GM20000 (cell line): ENCODE measurements at places on chromosomes 11 and 22.

DNA sequence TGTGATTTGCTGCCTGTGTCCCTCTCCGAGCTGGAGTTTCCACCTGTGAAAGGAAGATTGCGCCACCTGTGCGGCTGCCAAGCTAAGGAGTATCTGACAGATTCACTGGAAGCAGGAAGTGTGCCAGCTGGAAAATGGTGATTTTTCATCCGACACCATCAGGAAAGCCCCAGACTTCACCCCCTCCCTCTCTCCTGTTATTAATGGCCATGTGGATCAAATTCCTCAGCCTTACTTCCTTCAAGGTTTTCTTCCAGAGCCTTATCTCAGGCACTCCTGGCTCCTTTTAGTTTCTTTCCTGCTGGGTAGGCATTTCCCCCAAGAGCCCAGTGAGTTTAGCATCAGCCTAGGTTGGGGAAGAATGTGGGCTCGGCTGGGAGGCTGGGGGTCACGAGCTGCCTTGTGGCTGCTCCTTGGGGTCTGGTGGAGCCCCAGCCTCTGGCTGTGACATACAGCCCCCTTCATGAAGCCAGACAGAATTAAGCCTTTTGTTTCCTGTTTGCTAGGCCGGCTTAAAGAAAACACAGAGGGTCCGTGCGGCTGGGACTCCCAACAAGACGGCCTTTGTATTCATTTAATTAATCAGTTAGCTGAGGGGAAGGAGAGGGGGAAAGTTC lies 37.1 kb downstream of the PKNOX2 start:
- DNase-seq: no peak

- DNase-seq: no peak
These were observed 44.2 kb upstream of the WEE1 start for GRCh38 chr11:9529334-9529650.

DNA sequence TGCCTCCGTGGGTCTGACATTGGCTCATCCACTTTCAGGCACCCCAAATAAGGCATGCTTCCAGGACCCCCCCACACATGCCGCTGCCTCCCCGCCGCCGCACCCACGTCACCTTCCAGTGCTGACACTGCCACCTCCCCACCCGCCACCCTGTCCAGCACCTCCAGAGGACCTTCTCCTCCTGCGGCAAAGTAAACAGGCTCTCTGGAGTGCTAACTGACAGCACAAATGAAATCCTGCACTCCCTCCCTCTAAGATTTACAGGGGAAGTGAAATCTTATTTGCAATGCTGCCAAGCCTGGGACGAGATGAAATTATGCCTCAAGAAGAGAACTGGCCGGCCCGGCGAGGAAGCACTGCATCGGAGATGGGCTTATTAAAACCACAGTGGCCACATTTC lies 35.3 kb downstream of the MACROD1 start:
- no peak for DNase-seq

DNA sequence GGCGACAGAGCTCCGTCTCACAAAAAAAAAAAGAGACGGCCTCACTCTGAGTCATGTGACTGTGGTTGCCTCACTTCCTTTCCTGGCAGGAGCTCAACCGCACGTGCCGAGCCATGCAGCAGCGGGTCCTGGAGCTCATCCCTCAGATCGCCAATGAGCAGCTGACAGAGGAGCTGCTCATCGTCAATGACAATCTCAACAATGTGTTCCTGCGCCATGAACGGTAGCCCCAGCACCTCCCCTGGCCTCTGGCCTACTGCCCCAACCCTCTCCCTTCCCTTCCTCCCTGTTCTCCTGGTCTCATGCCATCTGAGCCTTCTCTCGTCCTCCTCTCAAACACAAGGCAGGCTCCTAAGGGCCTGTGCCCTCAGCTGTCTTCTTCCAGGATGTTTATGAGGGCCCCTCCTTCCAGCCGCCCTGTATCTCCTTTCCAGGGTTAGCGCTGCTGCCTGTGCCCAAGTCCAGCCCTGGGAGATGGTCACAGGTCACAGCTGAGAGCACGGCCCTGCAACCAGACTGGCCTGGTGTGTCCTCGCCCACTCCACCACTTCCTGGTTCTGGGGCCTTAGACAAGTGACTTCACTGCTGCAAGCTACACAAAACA lies 30.7 kb downstream of the TOM1 start:
- no peak for DNase-seq

GRCh38 chr11:529728-530411 lies 5.5 kb downstream of the HRAS start:
- DNase-seq: no peak

DNA sequence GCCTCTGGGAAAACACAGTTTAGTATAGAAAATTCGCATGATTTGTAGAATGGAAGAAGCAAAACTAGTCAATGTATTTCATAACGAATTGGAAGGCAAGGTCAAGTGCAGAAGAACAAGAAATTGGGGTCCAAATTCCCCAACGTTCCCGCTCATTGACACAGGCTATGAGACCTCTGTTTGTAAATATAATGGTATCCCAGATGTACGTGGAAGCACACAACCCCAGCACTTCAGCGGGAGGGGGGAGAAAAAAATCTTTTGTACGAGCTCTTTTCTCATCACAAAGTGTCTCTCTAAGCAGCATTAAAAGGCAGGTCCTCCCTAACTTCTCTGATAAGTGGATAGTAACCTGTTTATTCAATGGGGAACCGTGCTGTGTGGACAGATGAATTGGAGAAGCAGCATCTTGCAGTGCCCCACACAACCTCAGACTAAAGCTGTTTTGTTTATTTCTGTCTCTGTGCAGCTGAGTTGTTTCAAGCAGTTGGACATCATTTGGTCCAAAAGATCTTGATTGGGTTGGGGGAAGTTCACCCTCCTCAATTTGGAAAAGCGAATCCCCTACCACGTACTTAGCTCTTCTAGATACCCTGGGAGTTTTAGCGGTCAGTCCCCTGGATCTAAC lies 1.1 kb upstream of the GAB2 start:
- no peak for DNase-seq

DNA sequence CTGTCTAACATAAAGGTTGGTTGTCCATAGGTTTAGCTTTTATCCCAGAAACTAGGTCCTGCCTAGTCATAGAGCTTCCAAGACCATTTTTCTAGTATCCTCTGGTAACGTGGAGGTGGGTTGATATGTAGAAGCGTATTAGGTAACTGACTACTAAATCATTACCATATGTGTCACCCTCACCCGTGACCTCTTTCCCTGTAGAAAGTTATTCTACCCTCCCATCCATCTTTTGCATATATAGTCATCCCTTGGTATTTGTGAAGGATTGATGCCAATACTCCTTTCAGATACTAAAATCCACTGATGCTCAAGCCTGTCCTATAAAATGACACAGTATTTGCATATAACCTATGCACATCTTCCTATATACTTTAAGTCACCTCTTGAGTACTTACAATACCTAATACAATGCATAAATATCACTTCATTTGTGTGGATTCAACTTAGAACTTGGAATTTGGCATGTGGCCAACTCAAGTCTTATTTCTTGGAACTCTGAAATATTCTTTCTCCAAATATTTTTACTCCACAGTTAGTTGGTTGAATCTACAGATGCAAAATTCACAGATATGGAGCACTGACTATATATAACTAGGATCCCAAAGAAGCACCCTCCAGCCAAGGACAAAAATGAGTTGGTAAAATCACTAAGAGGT lies 497.0 kb upstream of the TENM4 start:
- no peak for DNase-seq

- DNase-seq: no peak
These were observed 3.6 kb upstream of the CCDC81 start for GRCh38 chr11:86370922-86371594.

- no peak for DNase-seq
These were observed 81.3 kb downstream of the KIRREL3 start for GRCh38 chr11:126919147-126919823.

DNA sequence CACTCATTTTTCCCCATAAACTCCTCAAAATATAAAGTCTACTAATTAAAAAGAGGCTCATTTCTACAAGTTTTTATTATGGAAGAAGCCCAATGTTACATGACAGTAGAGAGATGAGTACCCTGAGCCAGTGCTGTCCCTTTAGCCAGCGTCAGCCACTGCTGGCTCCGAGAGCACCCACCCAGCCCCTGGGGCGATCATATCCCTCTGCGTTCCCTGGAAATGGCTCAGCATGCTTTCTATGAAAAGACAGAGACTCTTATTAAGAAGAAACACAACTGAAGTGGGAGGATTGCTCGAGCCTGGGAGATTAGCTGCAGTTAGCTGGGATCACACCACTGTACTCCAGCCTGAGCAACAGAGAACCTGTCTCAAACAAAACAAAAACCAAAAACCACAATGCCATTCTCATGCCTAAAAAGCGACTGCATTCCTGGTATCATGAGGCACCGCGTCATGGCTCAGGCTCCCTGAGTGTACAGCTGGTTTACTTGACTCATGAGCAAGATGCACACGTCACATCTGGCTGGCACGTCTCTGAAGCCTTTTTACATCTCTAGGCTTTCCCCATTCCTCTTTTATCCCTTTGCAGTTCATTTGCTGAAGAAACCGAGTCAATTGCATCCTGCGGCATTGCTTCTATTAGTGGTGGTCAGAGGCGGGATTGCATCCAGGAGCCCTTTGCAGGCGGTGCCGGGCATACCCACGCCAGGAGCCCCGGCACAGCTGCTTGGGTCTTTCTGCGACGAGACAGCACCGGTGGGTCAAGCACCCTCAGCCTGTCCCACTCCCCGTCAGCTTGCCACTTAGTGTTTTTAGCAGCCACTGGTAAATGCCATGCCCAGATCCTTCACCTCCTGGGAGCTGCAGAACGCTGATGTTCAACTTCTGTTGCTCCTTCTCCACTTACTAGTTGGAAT lies 119.9 kb downstream of the CTTN start:
- no peak for DNase-seq

GRCh38 chr22:37316875-37317371 lies 34.6 kb downstream of the CYTH4 start:
- DNase-seq: peak; percentile 91

GRCh38 chr11:102177974-102178631 lies 67.9 kb downstream of the YAP1 start:
- no peak for DNase-seq

DNA sequence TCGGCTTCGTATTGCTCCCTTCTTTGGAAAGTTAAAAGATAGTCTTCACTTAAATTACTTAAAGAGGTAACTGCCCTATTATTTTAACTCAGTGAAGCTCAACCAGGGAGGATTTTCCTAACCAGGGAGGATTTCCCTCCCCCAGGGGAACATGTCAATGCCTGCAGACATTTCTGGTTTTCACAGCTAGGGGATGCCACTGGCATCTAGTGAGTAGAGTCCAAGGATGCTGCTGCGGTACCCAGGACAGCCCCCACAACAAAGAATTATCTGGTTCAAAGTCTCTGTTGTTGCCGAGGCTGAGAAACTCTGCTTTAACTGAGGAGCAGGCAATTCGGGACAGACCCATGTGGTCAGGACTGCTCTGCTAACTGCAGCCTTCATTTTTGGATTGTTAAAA lies 82.2 kb downstream of the DEPDC5 start:
- no peak for DNase-seq

DNA sequence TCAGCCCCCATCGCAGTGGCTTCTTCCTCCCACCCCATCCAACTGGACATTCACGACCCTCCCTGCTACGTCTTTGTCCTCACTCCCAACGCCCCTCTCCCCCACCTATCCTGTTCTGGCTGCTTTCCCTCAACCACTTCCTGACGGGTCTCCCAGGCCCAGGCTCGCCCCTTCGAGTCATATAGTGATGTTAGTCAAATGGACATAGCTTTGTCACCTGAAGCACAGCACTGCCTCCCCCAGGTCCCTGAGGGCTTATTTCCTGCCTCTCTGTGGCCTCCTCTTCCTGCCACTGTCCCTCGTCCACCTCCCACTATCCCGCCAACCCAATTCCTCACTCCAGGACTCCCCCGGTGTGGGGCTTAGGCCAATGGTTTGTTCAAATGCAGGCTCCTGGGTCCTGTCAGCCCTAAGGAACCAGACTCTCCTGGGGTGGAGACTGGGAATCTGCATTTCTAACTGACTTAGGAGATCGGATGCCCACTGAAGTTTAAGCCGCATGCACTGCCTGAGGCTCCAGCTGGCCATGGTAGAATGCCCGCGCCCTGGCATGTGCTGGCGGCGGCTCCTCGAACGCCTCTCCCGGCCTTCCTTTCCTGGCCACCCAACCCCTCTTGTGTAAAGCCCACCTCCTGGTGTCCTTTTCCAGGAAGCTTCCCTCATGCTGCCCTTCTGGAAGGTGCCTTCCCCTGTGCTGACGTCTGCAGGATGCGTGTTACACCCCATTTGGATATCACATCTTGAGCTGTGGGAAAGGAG lies 18.3 kb downstream of the SUN2 start:
- DNase-seq: no peak

- DNase-seq: no peak
These were observed 56.9 kb downstream of the ABTB2 start for GRCh38 chr11:34300926-34301295.

DNA sequence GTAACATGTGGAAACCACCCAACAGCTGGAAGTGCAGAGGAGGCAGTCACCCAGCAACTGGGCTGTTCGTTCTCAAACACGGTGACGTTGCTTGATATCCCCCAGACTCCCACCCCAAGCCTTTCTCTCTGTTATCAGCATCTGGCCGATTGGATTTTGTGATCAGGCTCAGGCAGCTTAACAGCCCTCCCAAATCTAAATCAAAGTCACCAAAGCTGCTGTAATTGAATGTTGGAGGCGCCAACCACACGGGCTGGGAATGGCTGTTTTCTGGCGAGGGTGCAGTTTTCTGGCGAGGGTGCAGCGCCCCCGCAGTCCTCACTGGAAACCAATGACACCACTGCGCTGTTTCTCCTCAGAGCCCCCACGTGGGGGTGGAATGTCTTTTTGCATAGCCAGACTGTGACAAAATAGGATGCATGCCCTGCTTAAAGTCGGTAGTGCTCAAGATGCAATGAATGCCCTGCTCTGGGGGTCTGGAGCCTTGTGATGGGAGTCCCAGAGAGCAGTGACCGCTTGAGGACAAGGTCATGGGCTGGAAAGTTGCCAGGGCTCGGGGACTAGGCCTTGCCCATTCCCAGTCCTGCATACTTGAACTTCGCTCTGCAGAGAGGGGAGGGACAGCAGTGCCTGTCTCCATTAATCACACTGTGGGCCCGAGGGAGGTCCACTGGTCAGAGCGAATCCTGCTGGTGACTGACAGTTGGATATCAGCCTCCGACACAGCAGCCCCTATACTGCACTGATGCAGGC lies 105.3 kb downstream of the MORC2 start:
- DNase-seq: no peak

- DNase-seq: no peak
These were observed 28.0 kb upstream of the MYRF start for GRCh38 chr11:61724437-61724836.

DNA sequence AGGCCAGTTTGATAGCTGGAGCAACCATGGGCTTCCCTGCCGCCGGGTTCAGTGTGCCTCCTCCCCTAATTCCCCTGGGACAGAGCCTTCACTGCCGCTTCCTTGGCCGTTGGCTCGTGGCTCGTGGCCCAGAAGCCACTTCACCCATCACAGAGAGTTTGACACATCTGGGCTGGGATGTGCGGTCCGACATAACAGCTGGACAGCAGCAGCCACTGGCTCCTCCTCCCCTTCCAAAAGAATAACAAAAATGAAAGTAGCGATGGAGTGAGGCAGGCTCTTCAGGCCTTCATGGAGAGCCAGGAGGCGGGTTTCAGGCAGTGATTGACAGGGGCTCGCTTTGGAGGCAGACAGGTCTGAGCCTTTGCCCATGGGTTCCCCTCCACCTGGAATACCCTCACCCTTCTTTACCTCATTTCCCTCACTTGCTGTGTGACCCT lies 8.2 kb downstream of the CREB3L1 start:
- DNase-seq: no peak
